Activated T-cell treated with anti-CD3 and anti-CD28 coated beads, Interleukin-2, amount 50 U/mL, for 1 hour (primary cell): ENCODE measurements at places on chromosomes 13 and 19.
A peak's percentile ranks its signal among the peaks of the same experiment; 100 is the strongest.

DNA sequence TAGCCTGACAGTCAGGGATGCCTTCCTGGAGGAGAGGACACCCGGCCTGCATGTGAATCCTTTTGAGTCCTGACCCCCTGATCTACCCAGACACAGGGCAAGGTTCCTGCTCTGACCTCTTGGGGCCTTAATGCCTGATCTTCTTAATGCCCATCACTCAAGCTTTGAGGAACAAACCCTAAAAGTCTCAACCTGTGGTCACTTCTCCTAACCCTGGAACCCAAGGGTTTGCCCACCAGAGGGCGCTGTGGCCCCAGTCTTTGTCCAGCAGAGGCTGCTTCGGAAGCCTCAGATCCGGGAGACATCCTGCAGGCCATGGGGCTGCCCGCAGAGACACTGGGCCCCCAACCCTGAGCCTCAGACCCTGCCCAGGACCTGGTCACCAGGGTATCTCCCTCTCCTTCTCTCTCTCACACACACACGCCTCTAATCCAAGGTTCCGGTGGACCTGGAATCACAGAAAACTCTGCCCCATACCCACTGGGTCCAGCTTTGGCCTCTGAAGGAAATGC lies 9.8 kb upstream of the DPF1 start:
- peak; percentile 75 for DNase-seq

DNA sequence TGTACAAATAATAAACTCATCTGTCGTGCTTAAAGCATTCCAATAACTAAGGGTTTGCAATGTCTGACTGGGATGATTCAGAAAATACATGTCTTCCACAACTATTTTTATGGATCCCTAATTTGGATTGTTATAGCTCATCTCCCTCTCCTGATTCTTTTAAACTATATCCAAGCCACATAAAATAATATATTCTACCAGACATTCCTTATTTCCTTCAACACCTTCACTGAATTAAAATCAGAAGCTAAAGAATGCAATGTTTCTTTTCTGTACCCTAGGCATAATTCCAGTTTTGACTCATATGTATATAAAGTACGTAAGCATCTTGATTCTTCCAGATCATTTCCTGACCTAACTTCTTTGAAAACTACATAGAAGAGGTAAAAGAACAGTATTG lies 420.4 kb downstream of the EFNB2 start:
- DNase-seq, result no peak

GRCh38 chr13:29453617-29454011 lies 141.9 kb downstream of the SLC7A1 start:
- no peak for DNase-seq

DNA sequence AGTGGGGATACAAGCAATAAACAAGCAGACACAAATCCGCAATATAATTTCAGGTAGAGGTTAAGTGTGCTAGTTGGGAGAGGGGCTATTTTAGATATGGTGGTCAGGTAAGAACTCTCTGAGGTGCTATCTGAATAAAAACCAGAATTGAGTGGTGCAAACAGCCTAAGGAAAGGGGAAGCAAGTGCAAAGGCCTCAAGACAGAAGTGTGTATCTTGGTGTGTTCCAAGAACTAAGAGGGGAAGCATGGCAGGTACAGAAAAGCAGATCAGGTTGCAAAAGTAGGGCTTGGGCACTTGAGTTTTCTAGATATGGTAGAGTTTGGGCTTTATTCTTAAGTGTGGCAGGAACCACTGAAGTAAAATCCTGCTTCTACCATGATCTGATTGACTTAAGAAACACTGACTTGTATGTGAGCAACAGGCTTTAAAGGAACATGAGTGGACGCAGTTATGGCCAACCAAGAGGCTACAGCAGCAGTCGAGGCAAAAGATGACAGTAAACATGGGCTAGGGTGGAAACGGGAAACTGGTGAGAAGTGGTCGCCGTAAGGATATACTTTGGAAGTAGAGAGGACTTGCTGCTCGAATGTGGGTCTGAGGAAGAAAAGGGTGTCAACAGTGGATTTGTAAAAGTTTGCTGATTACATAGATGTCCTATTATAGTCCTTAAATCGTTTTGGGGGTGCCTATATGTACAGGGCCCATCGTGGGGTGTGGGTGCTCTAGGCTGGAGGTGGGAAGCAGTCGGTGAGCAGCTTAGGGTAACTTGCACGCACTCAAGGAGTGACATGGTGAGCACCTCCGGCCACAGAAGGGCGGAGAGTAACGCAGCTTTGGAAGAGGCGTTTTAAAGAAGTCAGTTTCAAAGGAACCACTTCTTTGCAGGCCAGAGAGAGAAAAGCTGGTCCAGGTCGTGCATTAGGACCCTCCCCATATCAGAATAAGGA lies 677 bp downstream of the TGDS start:
- DNase-seq, result peak; percentile 35

- no peak for DNase-seq
Measured at GRCh38 chr19:384799-385169, 24.2 kb downstream of the C2CD4C start.

- DNase-seq, result no peak
Measured at GRCh38 chr13:50840284-50840683, 3.2 kb downstream of the DLEU7 start.

DNA sequence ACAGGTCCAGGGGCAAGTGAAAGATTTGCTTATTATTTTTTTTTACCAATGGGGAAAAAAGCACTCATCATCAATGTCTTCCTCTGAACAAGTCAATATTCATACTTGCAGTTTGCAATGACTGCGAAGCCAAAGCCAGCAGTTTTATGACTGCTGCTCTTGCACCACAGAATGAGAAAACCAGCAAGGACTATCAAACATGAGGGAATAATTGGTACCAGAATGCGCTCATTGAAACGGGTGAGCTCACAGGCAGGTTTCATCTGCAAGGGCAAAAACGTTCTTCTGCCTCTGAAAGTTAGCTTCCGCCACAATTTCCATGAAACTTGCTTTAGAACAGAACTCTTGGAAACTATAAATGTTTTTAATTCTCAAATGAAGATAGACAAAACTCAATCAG lies 5.5 kb downstream of the DLEU7 start:
- no peak for DNase-seq

GRCh38 chr13:96553796-96554195 lies 440.5 kb downstream of the OXGR1 start:
- no peak for DNase-seq
